Activated naive CD4-positive, alpha-beta T cell treated with Interleukin-2 at 50 U/mL for 16 hours (primary cell): ENCODE measurements at places on chromosomes 7 and 10.

- no peak for DNase-seq
Observed at GRCh38 chr10:69516316-69516715, 56.9 kb downstream of the NEUROG3 start.

DNA sequence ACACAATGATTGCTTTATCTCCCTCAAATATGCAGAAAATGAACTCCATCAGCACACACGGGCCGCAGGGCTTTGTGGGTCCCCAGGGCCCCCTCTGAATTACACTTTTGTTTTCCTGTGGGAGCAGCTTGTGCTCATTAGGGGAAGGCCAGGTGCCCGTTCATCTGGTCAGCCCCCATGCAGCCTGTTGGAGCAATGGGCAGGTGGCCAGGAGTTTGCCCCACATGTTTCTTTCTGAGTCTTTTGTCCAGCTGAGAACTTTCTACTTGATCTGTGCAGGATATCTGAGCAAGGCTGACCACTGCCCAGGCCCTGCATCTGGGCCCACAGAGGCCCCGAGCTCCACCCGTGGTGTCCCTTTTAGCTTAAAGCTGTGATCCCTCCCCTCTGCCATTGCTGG is 105.3 kb upstream of the FAM20C start:
- DNase-seq: no peak

GRCh38 chr10:43944381-43945093 is 295.9 kb upstream of the ZNF32 start:
- no peak for DNase-seq

GRCh38 chr10:78931321-78932053 is 137.3 kb upstream of the ZMIZ1 start:
- DNase-seq: no peak

DNA sequence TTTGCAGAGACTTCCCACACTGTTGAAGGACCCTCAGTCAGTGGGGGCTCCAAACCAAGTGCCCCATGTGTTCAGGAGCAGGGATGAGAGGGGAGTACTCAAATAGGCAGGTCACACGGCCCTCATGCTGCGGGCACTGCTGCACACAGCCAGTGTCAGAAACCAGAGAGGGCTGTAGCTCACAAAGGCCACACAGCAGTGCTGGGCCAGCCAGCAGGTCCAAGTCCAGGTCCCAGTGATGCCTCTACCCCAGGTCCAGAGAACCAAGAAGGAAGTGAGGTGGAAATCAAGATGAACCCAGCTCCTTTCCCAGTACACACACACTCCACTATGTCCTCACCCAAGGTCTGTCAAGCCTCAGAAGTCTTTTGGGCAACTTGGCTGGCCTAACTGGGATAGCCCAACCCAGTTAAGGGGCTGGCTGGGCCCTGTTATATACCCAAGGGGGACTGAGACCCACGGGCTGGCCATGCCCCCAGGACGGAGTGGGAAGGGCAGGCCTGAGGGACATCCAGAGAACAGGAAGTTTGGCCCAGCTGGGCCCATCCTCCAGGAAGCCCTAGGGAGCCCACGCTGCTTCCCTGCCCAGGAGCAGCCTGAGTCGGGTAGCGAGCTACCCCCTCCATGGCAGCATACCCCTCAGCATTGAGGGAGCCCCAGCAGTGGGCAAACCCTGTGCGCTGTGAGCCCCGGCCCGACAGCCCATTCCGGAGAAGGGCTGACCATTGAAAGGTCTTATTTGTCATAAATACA is 24.3 kb downstream of the GRID1 start:
- DNase-seq: no peak

- no peak for DNase-seq
Observed at GRCh38 chr10:76106611-76107010, 675.2 kb downstream of the LRMDA start.

DNA sequence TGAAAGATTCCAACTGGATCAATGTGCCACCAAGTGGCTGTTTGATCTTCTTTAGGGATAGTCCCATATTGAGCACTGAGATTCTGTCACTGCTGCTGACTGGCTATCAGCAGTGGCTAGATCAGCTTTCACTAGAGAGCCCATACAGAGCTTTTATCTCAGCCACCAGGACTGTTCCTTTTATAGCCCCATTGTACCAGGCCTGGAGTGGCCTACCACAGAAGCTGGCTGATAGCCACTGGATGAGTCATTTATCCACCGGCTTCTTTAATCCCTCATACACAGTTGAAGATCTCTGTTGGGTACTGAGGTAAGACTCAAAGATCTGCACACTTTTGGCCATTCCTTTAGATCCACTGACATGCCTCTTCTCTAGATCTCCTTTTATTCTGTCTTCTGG is 1101.1 kb downstream of the SORCS3 start:
- no peak for DNase-seq

GRCh38 chr7:82284936-82285519 is 158.5 kb downstream of the CACNA2D1 start:
- no peak for DNase-seq

- DNase-seq: no peak
Observed at GRCh38 chr10:22243321-22243720, 25.5 kb upstream of the EBLN1 start.

DNA sequence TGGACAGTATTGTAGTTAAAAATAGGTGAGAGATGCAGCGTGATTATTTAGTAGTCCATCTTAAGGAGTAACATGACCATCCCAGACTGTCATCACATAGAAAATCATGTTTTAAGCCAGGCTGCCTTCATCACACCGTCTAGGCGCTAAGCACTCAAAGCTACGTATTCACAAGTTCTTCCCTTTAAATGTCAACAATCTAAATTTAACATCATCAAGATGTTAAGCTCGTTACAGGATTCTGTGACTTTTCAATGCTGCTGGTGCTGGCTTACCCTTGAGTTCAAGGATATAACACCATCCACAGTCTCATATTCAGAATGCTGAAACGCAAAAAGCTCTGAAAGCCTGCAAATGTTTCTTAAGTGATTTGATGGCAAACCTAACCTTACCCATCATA is 109.5 kb upstream of the CDCA7L start:
- no peak for DNase-seq

DNA sequence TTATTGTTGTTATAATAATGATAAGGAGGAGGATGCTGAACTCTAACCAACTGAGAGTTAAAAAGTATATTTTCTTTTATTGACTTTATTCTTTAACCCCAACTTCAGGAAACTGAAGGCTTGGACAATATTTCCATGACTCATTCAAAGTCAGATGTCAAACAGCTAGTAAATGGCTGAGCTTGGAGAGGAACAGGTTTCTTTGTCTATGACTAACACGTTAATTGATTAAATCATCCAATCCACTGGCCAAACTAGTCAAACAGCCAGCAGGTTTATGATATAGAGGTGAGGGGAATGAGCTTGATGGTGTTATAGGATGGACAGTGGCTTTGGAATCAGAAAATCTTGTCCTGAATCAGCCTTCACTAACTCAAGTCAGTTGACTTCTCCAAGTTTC is 119.1 kb upstream of the WDR11 start:
- no peak for DNase-seq

DNA sequence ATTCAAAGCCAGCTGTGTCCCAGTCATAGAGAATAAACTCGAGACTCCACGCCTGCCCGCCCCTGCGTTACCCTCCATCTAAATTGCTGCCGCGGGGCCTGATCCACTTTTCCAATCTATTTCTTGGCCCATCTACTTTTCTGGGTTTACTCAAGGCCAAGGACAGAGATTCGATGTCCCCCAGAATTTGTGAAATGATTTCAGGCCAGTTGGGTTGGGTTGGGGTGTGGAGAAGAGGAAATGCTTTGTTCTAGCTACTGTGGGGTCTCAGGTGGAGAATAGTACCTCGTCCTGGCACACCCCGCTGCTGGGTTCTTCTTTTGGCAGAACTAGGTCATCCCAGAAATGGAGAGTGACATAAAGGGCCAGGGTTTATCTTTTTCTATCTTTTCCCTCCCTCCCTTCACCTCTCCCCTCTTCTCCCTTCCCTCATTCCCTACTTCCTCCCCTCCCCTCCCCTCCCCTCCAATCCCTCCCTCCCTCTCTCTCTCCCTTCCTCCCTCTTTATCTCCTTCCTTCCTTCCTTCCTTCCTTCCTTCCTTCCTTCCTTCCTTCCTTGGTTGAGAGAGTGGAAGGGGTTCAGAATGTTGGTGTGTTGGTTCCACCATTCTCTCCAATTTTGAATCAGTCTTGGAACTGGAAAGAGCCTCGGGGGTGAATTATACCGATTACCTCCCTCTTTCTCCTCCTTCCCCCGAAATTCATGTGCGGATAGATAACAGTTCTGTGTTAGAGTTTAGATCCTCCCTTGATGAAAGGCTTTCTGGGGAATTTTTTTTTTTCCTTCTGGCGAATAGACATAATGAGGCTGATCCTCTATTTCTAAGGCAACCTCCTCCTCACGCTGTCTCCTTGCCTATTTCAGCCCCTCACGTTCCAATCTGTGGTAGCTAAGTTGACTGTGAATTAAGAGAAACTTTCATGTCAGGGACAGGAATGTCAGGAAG is 1.2 kb upstream of the TMEM229A start:
- DNase-seq: no peak

DNA sequence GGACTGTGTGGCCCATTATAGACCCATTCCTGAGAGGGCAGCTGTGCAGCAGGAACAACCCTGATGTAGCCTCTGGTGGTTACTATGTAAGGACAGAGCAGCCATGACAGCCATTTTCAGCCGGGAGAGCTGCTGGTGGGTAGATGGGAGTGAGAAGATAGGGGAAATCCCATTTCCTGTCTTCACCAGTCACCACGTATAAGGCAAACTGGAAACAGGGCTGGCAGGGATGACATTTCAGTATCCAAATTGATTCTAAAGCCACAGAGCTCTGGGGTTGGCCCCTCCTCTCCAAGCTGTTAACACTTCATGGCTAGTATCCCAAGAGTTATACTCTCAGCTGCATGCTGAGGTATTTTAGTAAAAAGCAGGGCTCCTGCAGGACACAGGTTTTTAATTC is 15.2 kb upstream of the FZD1 start:
- no peak for DNase-seq

- DNase-seq: no peak
Observed at GRCh38 chr7:22586786-22587140, 86.8 kb upstream of the STEAP1B start.

GRCh38 chr10:30074933-30075332 is 15.5 kb upstream of the JCAD start:
- no peak for DNase-seq

DNA sequence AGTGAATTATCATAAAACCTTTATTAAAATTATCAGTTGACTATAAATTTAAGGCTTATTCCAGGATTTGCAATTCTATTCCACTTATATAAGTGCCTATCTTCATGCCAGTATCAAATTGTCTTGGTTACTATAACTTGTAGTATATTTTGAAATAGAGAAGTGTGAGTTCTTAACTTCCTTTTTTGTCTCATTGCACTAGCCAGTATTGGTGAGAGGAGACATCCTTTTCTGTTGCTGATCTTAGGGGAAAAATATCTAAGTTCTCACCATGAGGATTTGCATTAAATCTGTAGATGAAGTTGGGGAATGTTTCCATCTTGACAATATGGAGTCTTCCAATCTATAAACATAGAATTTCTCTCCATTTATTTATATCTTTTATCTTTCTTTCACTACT is 104.2 kb upstream of the MKI67 start:
- no peak for DNase-seq

DNA sequence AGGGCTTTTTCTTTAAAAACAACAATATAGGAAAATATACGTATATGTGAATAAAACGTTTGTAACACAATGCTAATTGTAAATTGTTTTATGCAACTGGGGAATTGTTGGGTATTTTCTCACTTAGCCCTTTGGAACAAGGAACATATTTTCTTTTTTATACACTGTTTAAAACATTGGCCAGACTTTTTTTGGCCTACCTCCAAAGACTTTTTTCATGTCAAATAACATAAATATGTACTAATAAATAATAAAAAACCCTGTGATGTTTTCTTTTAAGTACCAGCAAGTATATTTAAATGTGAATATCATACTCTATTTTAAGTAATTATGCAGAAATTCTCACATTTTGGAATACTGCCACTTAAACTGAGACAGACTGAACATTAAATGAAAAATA is 15.7 kb downstream of the TMEM106B start:
- no peak for DNase-seq

GRCh38 chr7:127107601-127108007 is 145.1 kb downstream of the GRM8 start:
- peak; percentile 5 for DNase-seq

DNA sequence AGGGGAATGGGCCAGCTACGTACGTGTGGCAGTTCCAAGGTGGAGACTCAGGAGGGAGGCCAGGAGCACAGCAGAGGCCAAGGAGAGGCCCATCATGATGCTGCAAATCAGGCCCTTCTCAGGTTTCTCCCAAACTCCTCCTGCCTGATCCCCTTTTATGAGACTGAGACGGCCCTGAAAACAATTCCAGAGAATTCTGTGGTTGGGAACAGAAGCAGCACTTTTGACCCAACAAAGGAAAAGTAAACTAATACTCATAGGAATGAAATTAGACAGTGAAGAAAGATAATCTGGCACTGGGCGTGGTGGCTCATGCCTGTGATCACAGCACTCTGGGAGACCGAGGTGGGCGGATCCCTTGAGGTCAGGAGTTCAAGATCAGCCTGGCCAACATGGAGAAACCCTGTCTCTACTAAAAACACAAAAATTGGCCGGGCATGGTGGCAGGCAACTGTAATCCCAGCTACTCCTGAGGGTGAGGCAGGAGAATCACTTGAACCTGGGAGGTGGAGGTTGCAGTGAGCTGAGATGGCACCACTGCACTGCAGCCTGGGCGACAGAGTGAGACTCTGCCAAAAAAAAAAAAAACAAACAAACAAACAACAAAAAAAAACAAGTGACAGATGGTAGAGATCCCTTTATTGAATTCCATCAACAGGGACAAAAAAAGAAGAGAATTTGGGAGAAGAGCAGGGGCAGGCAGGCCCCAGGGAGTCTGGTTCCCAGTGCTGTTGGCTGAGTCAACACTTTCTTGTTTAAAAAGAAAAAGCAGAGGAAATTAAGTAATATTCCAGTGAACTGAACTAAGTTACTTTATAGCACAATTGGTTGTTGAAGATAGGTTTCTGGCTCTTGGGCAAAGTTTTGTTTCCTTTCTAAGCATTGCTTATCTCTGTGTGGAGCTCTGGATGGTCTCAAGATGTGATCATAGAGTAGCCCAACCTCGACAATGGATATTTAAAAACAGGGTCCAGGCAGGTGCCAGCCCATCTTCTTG is at the start of gene CCL26:
Gene CCL26 (minus strand): TSS at position 131 of the 997 bp plus-strand sequence. CDS start 35 bp downstream, at position 96.
- no peak for DNase-seq

- DNase-seq: no peak
Observed at GRCh38 chr7:139332697-139333359, 8.3 kb upstream of the FMC1 start.

DNA sequence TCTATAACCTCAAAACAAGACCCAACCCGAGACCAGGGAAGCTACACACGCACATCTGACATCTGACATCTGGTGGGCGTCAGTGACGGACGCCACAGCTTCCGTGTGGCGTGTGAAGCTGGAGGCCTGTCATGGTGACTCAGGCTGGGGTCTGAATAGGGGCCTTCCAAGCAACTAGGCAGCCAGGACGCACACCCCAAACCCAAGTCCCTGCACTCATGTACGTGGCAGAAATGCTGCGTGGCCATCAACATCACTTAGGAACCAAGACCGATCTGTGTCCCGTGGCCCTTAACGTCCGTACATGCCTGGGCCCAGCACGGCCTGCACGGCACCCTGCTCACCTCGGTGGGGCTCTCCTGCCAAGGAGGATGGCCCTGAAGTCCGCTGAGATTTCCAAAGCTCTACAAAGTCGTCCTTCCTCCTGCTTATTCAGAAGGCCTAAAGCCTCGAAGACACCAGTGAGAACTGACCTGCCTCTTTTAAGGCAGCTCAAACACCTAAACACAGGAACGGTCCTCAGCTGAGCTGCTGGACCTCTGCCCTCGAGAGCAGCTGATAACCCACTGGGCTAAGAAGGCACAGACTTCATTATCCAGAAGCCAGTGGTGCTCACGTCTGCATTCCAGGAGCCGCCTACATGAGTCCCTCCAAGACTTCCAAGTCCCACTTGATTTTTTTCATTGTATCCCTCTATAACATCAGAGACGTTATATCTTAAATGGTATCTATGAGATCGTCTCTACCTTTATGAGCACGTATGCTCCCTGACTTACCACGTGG is 82.5 kb downstream of the DIP2C start:
- DNase-seq: no peak
